ENCODE measurements at places on chromosomes 13 and 19.

- DNase-seq = no peak
Measured at GRCh38 chr19:36152352-36153091, at the start of gene COX7A1. COX7A1 (minus strand) TSS chr19:36152447; CDS start chr19:36152407, 40 bp downstream.

DNA sequence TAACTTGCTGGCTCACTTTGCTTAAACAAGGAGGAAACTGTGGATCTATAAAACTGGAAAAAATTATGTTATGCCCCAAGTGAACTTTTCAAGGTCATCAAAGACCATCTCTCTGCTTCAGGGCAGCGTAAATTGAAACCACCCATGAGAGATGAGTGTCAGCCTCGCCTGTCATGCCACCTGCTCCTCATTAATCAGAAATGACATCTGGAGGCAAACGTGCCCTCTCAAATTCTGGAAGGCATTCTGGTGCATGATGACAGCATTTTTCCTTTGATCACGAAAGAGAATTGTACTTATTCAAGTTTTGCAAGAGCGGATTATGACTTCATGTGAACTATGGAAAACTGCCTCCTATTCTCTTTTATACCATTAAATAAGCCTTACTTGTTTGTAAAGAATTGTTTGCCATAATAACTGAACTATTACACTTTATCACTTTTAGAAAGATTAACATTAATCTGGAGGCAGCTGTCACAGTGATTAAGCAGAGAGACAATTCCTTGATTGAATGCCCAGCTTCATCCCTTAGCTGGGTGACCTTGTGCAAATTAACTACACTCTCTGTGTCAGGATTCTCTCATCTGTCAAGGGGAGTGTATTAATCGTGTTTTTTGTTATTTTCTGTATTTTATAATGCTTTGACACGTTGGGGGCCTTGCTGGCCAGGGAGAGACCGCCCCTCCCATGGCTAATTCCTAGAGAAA lies 17.0 kb upstream of the SACS start:
- no peak for DNase-seq

DNA sequence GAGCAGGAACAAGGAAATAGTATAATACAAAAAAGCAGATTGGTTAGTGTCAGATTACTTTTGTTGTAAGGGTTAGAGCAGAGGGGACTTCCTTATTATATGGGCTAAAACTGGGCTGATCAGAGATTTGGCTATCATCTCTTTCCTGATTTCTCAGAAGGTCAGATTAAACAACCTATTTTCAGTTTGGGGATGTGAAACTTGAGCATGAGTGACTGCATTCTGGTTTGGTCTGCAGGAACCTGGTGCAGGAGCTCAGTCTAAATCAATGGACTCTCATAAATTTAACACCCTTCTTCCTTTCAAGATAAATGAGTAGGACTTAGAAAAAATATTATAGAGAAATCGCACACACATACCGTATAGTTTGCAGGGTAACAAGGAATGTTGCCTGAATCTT lies 12.9 kb upstream of the RFXAP start:
- DNase-seq = no peak

DNA sequence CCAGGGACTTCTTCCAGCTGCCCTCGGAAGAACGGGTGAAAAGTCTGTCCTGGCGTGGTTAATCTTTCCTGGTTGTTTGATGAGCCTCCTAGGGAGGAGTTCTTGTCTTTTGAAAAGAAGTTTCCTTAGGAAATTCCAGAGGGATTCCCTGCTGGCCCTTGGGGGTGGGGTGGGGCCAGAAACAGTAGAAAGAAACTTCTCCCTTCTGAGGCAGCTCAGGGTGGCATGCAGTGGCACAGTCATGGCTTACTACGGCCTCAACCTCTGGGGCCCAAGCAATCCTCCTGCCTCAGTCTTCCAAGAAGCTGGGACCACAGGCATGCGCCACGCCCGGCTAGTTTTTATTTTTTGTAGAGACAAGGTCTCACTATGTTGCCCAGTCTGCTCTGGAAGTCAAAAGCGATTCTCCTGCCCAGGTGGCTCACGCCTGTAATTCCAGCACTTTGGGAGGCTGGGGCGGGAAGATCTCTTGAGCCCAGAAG lies 1.5 kb downstream of the ZNF101 start:
- no peak for DNase-seq

GRCh38 chr13:44629465-44630183 lies 53.5 kb upstream of the TSC22D1 start:
- DNase-seq = no peak

GRCh38 chr13:80524447-80525215 lies 183.7 kb upstream of the SPRY2 start:
- no peak for DNase-seq

DNA sequence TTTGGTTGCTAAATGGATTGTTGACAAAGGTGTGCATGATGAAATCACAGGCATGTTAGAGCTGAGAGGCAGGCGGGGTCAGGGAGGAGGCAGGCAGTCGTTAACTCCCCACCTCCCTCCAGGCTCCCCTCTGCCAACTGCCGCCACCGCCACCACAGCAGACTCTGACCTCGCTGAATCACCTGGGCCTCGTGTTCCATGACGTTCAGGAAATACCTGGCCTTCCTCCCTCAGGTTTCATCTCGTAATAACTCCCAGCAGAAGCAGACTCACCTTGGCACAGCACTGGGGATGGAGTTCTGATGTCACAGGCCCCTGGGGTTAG lies 198.5 kb downstream of the KATNAL1 start:
- no peak for DNase-seq

All from GM19239 (cell line).